ENCODE measurements at places on chromosomes 3 and 15.

DNA sequence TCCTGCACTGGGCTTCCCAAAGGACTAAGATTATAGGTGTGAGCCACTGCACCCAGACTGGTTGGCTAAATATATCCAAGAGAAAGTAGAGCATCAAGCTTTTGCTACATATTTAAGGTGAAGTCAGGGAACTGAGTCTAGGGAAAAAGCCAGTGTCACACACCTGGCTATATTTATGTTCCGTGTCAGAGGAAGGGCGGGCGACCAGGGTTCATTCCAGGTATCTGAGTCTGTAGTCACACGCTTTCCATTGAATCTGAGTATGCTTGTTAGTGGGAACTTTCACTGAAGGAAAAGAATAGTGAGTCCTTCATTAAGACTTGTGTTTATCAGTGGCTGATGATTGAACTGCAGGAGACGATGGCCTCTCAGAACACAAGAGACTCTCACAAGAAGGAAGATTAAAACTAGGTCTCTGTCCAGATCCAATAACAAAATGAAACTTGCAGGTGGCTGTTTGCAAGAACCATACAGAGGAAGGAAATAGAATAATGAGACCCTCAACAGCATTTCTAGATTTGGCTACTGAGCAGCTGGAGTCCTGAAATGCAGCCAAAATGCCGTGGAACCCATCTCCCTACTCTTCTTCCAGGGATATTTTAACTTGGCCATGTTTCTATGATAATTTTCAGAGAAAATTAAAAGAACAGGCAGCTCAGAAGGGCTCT, 276.3 kb downstream of the THSD4 start:
- DNase-seq: no peak

- no peak for DNase-seq
These were observed 43.7 kb upstream of the NDUFB4 start for GRCh38 chr3:120552184-120553172.

GRCh38 chr15:90097475-90097874, 4.8 kb downstream of the IDH2 start:
- no peak for DNase-seq

DNA sequence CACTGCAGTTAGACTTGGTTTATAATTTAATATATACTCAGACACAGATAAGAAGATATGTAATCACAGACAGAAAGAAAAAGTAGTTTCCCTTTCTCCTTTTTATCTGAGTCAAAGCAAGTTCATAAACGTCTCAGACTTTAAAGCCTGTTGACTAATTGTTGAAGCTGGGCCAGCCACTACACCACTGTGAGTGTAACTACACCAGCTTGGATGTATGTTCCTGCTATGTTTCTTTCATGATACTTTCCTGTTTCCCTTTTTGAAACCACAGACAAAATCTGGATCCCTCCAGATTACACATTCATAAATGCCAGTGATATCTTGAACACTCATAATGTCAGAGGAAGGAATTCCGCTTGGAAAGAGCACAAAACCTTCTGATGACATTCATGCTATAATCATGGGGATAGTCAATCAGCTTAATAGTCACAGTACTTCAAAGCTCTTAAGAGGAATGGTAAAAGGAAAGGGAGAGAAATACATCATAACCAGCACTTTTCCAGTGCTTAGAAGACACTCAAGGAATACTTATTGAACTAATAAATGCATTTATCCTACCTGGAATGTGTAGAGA, 32.0 kb downstream of the KCNMB2 start:
- no peak for DNase-seq

DNA sequence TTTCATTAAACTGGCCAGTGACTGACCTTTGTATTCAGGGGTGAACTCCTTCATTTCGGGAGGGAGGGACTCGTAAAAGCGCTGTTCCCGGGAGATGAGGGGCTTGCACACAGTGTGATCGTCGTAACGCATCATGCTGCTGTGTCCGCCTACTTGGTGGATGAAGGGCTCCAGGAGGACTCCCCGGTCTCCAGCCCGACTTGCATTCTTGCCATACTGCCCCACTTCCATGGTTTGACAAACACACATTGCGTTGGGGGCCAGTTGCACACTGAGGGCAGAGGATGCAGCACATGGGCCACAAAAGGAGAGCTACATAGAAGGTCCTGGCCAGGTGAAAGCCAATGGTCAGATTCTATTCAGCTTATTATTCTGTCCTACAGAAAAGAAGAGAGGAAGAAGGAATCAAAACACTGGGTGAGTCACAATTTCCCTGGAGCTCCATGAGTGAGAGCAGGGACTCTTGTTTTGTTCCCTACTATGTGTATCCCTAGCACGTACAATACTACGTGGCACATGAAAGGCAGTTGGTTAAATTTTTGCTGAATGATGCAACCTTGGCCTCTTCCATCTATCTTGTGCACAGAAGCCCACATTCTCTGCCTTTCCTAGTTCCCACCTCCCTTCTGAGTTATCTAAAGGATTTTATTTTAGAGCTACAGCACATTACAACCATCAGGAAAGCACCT, 24.2 kb upstream of the GMPPB start:
- no peak for DNase-seq

GRCh38 chr15:38471974-38472373, 18.0 kb downstream of the FAM98B start:
- no peak for DNase-seq

- DNase-seq: no peak
These were observed 975 bp upstream of the FOXP1 start for GRCh38 chr3:71584394-71585011.

DNA sequence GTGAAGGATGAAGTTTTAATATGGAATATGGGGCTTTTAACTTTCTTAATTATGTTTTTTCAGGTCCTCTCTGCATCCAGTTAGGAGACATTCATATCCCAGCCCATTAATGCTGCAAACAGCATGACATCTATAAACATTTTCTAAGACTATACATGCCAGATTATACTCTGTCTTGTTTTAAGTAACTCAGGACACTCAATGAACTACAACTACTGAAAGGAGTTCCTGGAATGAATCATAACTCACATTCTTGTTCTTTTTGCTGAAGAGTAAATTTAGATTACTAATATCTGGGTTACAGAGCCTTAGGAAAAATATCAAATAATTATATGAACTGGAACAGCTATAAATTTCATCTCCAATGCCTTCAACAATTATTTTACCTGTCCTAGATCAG, 167.4 kb downstream of the STAG1 start:
- DNase-seq: no peak

- DNase-seq: no peak
These were observed 315.1 kb upstream of the MME start for GRCh38 chr3:154764856-154765640.

DNA sequence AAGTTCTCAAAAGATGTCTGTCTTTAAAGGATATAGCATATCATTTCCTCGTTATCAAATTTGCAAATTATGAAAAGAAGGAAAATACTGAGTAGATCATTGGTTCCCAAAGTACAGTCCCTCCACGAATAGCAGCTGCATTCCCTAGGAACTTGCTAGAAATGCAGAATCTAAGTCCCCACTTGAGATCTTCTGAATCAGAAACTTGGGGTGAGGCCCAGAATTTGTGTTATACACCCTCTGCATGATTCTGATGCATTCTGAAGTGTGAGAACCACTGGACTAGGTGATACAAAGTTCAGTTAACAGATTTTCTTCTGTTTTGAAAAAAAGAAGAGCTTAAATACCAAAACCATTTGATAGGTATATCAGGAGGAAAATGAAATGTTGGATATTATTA, 77.1 kb downstream of the SLC25A26 start:
- DNase-seq: no peak

DNA sequence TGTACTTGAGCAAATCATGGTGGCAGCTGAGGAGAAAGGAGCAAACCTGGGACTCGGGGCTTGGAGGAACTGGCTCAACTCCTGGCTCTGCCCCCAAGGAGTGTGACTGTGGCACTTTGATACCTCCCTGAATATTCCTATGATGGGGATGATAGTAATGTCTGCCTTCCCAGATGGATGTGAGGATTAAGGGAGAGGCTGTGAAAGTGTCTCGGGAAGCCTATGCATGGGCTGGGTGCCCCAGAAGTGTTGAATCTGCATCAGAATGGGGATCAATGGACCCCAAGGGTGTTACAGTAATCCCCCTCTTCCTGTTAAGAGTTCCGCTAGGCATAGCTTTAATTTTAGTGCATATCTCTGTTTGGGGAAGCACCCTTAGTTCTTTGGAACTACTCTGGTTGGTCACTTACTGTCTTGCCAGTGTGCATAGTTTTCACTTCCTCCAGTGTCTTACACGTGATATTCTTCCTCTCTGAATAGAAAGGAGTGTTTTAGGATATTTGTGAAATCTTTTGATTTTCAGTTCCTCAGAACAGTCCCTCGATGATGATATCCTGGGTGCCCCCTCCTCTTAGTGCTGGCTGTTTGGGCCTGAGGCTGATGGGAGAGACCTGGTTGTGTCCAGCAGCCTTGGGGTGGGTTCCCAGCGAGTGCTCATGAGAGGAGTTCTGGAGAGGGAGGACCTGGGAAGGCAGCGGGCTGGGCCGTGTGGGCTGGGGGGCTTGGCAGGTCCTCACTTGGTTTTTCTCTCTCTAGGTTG, 97.5 kb downstream of the CHDH start:
- peak; percentile 61 for DNase-seq

DNA sequence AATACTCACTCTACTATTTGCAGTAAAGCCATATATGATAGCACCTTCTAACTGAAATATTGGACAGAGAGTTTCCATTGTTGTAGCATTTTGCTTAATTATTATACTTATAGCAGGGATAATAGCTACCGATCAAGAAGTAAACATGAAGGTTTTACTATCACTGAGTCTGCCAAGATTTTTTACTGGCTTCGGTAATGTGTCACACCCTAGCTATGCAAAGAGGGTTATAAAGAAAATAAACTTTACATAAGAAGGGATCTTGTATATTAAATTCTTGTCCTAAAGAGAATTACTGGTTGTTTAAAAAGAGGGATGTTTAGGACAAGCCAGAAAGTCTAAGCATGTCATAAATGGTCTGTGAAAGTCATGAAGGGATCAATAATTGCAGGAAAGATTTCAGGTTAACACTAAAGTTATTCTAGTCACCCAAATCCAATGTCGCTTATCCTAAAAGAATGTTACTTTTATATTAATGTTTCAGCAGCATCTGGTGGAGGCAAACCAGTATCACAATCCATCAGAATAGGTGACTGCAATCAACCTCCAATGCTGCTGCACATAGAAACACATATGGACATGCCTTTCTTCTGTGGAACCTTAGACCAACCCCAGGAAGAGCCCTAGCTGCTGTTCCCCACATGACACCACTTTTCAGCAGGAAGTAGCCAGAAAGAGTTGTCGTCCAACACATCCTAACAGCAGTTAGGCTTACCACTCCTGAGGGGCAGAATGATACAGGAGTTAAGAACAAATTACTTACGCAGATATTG, 62.7 kb upstream of the GK5 start:
- no peak for DNase-seq

DNA sequence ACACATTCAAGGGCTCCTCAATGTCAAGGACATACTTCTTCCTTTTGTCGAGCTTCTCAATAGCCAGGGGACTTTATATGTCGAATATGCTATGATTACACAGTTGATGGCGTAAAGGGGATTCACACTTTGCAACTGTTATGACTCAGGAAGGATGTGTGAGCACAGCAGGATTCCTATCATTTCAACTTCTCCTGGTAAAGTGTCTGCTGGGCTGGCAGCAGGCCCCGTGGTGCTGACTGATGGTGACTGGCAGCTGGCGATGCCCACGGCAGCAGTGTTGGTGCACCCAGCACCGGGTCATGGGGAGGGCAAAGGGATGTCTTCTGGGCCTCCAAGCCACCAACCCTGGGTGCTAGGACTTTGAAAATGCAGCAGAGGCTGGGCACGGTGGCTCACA, 44.8 kb upstream of the GNB5 start:
- DNase-seq: no peak

- no peak for DNase-seq
These were observed 381.8 kb downstream of the NAALADL2 start for GRCh38 chr3:175240921-175241320.

- DNase-seq: peak; percentile 15
These were observed 66.9 kb upstream of the PRR23C start for GRCh38 chr3:139111392-139112229.

DNA sequence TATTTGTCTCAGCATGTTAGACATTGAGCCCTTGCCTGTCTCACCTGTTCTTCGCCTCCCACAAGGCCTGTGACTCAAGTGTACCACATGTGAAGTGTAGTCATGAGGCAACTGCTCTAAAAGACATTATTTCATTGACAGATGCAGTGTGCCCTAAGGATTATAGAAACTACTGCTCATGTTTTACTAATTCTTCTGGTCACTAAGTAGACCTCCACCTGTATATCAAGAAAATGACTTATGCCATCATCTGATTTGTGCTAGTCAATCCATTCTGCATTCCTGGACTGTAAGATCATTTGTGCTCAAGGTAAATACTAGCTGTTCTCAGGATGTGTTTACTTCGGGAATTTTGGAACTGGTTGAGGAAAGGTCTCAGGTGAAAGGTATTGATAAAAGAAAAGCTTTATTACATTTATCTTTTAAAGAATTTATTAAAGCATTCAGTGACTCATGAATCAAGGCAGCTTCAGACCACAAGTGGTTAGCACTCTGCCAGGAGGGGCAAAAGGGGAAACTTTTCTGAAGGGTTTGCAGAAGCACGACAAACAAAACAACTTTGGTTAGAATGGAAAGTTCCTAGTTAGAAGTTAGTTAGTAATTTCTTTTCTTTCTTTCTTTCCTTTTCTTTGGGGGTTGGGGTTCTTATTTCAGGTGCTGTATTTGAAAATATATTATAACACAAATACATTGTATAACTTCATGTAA, 465.3 kb upstream of the CBLB start:
- no peak for DNase-seq

- no peak for DNase-seq
These were observed 91.1 kb upstream of the SLC24A5 start for GRCh38 chr15:48029642-48030041.

DNA sequence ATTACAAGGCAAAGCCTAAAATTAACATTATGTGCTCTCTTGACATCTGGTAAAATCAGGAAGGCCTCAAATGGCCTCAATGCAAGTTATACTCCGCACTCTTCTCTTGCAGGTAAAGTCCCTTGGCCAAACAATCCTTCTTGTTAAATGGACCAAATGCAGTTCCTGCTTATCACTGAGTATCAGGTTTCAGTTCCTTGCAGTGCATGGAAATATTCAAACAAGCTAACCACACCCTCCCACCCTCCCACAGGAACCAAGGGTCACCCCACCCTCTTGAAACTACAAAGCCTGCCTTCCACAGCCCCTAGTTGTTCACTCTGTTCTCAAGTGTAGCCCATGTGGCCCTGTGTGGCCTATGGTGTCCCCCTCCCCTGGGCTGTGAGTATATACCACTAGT, 171.9 kb upstream of the CADPS start:
- no peak for DNase-seq

- DNase-seq: no peak
These were observed 18.3 kb upstream of the TRAK1 start for GRCh38 chr3:42072831-42073301.
